Vagina (tissue), 2 donors: ENCODE measurements at places on chromosomes 4 and X.

- no peak for DNase-seq
These were observed 69.6 kb upstream of the C4orf50 start for GRCh38 chr4:6087669-6088341.

DNA sequence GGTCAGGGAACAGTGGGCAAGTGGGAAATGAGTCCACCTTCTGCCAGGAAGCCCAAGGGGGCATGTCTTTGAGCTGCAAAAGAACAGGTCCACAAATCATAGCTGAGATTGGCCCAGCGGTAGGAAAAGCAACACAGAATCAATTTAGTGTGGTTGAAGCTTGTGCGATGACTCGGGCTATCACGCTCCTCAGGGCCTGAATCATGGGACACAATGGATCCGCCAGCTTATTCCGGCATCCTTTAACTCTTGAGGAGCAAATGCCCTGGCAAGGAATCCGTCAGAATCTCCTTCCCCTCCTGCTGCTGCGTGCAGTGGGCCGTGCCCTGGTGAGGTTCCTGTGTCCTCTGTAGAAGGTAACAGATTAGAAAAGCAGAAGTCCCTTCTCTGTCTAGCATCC lies 98.0 kb downstream of the RELL1 start:
- DNase-seq: no peak

DNA sequence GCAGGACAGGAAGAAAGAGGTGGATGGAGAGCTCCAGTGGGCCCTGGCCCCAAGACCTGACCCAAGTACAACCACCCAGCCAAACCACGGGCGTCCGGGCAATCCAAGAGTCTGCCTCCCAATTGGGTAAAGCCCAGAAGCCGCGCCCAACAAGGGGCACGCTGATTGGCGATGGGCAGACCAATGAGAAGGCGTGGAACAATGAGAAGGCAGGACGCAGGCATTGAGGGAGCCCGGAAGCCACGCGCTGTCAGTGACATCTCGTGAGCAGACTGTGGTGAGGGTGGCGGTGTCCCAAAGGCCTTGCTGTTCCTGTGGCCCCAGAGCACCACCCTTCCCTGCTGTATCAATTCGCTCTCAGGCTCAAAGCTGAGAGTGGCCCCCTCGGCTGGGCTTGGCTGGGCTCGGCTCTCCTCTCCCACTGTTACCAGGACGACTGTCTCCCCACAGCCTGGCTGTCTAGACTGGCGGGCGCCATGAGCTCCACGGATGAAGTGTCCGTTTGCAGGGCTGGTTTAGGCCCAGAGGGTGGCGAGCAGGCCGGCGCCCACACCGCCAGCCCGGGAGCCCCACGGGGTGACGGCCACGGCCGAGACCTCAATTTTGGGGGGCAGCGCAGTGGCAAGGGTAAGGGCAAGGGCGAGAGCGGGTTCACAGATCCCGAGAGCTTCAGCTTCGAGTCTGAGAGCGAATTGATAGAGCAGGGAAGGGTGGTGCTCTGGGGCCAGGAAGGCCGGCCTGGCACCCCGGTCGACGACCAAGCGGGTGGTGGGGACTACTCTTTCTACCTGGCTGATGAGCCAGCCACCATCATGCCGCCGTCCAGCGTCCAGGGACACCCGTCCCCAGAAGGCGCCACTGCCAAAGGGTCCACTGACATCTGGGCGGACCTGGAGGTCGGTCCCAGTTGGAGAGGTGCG lies at the start of gene LOC101059915:
Gene LOC101059915 (plus strand): TSS at position 219 of the 920 bp plus-strand sequence.
- peak; percentile 58 for DNase-seq

GRCh38 chr4:79854856-79855502 lies 218.1 kb downstream of the ANTXR2 start:
- DNase-seq: no peak

- DNase-seq: no peak
These were observed 73.1 kb downstream of the PALLD start for GRCh38 chr4:168569931-168570276.
